ENCODE measurements at places on chromosomes 5 and 9. TPM values are rescaled to one million over a fixed set of nuclear protein-coding genes. Genes with fewer than 3 reads are reported as not detected.
A peak's percentile ranks its signal among the peaks of the same experiment; 100 is the strongest.

The TAF11L5 gene
- not detected for total RNA-seq

The AK6 gene
- total RNA-seq: 40.8 TPM

The TPM2 gene
- total RNA-seq: 2.4 TPM

- DNase-seq: no peak
These were observed at the start of gene KCNIP1 for GRCh38 chr5:170503990-170504596. TSS of gene KCNIP1 (plus strand) at chr5:170504020.

DNA sequence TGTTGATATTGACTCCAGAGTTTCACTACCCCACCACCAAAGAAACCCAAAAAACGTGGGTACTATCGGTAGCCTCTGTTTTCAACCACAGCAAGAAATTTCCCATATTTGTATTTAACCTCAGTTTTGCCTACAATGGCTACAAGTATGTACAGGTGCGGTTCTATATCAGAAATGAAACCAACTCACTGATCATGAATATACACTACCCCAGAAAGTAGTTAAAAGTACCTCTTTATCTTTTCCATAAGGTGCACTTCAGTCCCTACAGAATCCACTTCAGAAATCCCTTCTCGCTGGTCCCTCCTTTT, 140.6 kb upstream of the SLC12A2 start:
- no peak for DNase-seq

GRCh38 chr9:31823365-31823764, 561.1 kb upstream of the ACO1 start:
- DNase-seq: no peak

DNA sequence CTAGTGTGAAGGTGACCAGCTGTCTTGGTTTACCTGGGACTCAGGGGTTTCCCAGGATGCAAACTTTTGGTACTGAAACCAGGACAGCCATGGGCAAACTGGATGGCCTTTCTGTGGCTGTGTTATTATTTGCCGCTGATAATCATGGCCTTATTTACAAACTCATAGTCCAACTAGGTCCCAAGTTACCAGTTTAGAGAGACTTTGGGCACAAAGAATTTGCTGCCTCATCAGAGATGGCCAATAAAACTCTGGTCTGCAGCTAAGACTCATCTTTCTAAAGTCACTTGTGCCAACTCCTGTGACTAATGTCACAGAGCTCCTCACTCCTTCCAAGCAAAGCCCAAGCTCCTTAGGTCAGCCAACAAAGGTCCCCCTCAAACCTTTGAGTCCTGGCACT, 47.5 kb upstream of the PLPP6 start:
- DNase-seq: no peak

DNA sequence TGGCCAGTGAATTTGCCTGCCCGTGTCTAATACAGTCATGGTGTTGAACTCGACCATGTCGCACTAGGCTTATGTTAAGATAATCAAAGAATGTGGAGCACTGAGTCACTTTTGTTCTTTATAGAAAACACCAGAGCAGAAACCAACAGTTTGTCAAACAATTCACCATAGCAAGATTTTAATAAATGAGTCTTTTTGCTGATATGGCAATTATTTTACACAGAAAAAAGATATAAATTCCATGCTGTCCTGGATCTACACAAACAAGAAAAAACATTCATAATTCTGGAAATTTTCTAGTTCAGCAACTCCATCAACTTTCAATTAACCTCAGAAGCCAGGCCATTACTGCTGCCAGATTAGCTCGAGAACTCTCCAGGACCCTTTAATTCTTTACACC, 208.9 kb downstream of the ZNF608 start:
- DNase-seq: no peak

DNA sequence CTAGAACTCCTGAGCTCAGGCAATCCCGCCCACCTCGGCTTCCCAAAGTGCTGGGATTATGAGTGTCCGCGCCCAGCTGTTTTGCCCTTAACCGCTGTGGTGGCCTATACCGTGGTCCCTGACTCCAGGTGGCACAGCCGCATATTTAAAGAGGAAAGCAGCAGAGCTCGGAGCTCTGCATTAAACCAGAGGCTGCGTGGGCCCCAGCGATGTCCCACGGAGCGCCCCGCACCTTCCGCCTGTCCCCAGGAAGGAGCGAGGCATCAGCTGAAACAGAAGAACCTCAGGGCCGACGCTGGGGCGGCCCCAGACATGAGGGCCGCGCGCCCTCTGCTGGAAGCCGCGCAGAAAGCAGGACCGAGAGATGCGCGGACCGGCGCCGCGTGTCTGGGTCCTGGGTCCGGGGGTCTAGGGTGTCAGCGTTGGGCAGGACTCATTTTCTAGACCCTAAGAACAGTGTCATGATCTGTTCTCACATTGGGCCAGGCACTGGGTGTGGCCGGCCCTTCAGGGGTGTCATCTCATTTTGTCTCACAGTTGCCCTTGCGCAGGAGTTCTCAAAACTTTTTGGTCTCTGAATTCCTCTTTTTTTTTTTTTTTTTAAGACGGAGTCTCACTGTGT, 37.7 kb downstream of the LAMC3 start:
- peak; percentile 30 for DNase-seq

All from Caki2 (cell line).